ENCODE measurements at places on chromosomes 3 and 15.

DNA sequence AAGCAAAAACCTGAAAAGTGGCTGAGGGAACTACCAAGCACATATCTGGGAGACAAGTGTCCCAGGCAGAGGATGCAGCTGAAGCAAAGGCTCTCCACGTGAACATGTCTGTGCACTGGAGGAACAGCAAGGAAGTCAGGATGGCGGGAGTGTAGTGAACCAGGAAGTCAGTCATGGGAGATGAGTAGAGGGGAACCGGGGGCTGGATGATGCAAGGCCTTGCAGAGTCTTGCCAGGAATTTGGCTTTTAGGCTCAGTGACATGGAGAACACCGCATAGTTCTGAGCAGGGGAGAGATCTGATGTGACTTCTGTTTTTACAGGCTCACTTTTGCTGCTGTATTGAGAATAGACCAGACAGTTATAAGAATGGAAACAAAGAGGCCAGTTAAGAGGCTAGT is 19.0 kb downstream of the C2CD4A start:
- no peak for DNase-seq

GRCh38 chr15:60571008-60571420 is 92.1 kb upstream of the ICE2 start:
- DNase-seq, result no peak

GRCh38 chr15:89396723-89397652 is 62.4 kb upstream of the POLG start:
- DNase-seq, result no peak

DNA sequence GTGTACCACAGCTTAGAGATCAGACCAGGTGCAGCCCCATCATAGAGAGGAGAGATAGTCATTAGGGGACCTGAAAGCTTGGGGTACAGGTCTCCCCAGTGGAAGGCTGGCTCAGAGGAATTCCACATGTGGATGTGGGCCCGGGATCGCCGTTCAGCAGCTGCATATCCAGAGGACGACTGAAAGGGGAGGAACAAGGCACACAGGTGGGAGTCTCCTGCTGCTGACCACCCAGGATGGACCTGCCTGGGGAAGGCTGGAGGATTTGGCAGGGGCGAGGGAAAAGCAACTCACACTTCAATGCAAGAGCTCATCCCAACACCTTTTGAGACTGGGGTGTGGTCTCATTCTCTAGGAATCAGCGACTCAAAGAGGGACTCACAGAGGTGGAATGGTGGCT is 25.0 kb upstream of the MRPS22 start:
- no peak for DNase-seq

DNA sequence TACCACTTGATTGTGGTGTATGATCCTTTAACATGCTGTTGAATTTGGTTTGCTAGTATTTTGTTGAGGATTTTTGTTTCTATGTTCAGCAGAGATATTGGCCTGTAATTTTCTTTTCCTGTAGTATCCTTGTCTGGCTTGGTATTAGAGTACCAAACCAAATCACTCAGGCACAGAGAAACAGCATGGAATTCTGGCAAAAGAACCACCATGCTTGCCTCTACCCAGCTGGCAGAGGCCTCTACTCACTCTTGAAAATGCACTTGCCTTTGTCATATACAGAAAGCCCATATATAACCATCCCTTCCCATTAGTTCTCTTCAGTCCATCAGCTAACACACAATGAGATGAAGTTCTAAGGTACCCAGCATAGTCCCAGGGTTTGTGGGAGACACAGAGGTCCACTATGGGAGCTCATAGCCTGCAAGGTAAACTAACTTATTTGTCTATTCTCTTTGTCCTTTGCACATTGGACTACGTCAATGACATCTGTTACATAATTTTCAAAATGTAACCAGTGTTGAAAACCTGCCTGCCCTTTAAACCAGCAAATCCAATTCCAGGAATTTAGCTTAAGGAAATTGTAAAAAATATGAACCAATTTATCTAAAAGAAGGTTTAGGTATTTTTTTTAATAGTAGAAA is 82.1 kb upstream of the POMGNT2 start:
- no peak for DNase-seq

- DNase-seq, result no peak
Observed at GRCh38 chr3:13801361-13802204, 78.3 kb downstream of the WNT7A start.

GRCh38 chr3:81352867-81353266 is 408.6 kb downstream of the GBE1 start:
- peak; percentile 24 for DNase-seq

- DNase-seq, result no peak
Observed at GRCh38 chr15:39312984-39313383, 267.9 kb upstream of the THBS1 start.

DNA sequence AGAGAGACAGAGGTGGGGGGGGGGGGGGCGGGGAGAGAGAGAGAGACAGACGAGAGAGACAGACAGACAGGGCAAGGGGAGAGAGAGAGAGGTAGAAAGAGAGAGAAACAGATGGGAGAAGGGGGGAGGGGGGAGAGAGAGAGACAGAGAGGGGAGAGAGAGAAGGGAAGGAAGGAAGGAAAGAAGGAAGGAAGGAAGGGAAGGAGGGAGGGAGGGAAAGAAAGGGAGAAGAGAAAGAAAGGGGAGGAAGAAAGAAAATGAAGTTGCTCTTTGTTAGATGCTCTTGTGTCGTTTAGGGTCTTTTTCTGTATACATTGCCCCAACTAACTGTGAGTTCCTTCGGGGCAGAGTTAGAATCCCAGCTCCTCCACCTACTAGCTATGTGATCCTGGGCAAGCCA is 19.0 kb upstream of the EPHB3 start:
- no peak for DNase-seq

- no peak for DNase-seq
Observed at GRCh38 chr3:18378218-18378617, 46.9 kb downstream of the SATB1 start.

GRCh38 chr3:101938262-101938847 is 89.0 kb downstream of the NFKBIZ start:
- DNase-seq, result no peak

DNA sequence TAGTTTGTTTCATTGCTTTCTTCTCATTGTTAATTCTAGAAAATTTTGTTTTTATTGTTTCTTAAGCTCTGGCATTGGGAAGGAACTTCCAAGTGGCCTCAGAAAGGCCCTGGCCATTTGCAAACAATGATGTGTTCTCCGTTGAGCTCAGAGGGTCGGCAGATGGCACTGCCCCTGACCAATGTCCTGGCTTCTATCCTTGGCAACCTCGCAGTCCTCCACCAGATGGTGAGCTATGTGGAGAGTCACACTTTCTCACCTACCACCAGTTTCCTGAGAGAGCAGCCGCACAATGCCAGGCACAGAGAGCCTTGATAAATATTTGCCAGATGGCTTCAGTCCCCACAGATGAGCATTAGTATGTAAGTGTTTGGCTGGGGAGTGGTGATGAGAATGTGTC is 343.7 kb downstream of the EPHB1 start:
- DNase-seq, result no peak

GRCh38 chr15:94745371-94745770 is 514.0 kb downstream of the MCTP2 start:
- DNase-seq, result no peak

- DNase-seq, result peak; percentile 15
Observed at GRCh38 chr15:46556010-46556409, 921.2 kb downstream of the SQOR start.

DNA sequence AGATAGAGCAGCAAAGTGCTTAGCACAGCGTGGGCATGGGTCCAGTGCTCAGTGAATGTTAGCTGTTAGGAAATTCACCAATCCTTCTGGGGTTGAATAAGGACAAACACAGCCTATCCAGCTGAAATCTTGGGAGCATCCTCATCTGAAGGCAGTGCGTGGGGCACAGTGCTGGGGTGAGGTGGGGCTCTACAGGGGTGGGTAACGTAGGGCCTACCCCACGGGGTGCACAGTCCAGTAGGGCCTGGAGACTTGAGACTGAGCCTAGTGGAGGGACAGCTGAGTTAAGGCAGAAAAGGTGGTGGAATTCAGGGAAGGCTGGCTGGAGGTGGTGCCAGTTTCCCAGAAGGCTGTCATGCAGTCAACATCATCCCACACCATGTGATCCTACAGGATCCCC is 73.0 kb downstream of the ISG20 start:
- DNase-seq, result no peak

DNA sequence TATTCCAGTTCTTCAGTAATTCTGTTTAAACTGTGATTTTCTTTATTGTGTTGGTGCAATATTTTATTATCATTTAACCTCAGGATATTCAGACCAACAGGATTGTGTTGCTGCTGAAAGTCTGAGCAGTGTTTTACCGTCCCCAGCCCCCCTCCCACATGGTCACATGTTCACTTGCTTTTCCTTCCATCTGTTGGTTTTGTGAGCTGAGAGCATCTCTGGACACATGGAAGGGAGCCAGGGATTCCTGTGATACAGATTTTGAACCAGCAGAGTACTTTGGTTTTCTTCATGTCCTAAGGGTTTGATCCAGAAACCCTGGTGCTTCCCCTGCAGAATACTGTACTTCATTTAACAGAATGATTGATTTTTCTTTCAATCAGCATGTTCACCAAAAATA is 11.9 kb downstream of the ARRDC4 start:
- peak; percentile 65 for DNase-seq

- DNase-seq, result no peak
Observed at GRCh38 chr15:101490922-101491733, 1.6 kb upstream of the PCSK6 start.

GRCh38 chr3:47070770-47071169 is 91.3 kb downstream of the NBEAL2 start:
- DNase-seq, result no peak

GRCh38 chr15:84697236-84697990 is 18.5 kb downstream of the SEC11A start:
- DNase-seq, result no peak

GRCh38 chr3:118556983-118557382 is 477.7 kb downstream of the IGSF11 start:
- no peak for DNase-seq

- DNase-seq, result no peak
Observed at GRCh38 chr15:63035253-63035652, 7.3 kb upstream of the TPM1 start.

DNA sequence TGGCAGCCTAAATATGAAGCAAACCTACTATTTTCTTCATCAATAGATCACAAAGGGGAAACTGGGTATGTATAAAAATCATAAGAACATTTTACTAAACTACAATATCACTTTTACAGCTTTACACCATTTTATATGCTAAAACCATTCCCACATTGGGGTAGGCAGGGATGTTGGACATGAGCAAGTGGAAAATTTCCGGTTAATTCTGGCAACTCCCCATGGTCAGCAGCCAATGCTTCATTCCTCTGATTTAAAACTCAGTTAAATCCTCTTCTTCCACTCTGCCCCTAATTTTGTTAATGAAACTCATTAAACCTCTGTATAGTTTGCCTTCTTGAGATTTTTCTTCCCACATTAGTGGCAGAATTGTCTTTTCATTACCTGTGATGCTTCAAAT is 552.5 kb upstream of the NECTIN3 start:
- no peak for DNase-seq

- DNase-seq, result peak; percentile 64
Observed at GRCh38 chr15:52527911-52528563, 643 bp downstream of the MYO5A start.

- no peak for DNase-seq
Observed at GRCh38 chr3:5349343-5349742, 161.8 kb downstream of the EDEM1 start.

DNA sequence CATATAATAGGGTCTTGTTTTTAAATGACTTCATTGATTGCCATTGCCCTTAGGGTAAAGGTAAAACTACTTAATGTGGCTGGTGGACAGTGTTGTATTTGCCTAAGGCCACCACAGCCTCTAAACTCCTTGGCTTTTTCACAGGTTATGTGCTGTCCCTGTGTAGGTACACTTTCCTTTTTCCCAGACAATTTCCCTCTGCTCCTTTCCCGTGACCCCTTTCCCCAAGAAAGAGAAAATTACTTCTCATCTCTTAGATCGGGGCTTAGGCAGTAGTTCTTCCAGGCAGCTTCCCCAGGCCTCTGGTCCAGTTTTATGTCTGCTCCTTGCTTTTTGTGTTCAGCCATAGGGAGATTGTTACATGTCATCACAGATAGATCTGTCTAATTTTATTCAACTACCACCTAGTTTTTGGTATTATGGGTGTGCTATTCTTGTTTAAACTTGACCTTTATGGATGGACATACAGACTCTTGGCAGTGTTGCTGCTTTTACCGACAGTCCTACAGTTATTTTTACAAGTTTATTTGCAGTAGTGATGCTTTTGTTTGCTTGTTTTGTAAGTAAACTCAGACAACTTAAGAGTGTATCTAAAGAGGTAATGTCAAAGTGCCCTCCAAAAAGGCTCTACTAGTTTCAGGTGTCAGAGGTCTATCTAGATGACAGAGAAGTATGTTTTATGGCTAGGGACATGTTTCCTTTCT is 20.5 kb upstream of the SCAANT1 start:
- DNase-seq, result no peak

GRCh38 chr3:23809840-23810342 is 4.1 kb downstream of the UBE2E1 start:
- no peak for DNase-seq

All from brain (organoid and tissue), 16 donors.